ENCODE measurements at places on chromosomes 2 and 18.

- no peak for DNase-seq
These were observed 56.4 kb upstream of the HAAO start for GRCh38 chr2:42848726-42849290.

- no peak for DNase-seq
These were observed 6.0 kb downstream of the HOXD3 start for GRCh38 chr2:176162911-176163671.

- no peak for DNase-seq
These were observed 58.1 kb upstream of the DYNAP start for GRCh38 chr18:54532962-54533361.

DNA sequence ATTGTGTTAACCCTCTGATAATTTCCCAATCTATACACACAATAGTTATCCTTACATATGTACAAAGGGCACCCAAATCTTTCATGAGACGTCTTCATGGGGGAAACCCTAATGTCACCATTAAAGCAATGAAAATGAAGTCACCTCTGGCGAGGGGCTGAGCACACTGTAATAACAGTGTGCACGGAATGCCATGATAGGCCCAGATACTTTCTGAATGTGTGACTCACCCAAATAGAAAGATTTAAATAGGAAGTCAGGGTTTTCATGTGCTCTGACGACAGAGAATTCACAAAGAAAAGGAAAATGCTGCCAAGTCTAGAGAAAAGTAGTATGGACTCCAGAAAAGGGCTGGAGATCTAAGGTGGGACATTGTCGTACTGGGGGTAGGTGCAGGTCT, 128.3 kb downstream of the SATB2 start:
- no peak for DNase-seq

DNA sequence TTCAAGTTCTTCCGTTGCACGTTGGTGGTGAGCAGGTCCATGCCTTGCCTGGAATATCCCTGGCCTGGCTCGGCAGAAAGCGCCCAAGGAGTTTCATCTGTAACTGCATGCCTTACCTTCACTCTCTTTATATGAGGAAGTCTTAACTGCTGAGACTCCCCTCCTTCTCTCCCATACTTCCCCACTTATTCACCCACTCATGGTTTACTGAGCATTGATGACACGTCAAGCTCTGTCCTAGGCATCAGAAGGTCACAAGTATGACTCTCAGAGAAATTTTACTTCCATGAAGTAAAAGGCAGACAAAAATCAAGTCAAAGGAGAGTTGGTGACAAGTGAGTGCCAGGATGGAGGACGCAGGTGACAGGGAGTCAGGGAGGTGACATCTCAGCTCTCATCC, 68.2 kb downstream of the TBC1D8 start:
- DNase-seq, result no peak

GRCh38 chr2:188527141-188527540, 235.5 kb downstream of the GULP1 start:
- DNase-seq, result no peak

GRCh38 chr2:196372811-196373664, 201.7 kb upstream of the STK17B start:
- no peak for DNase-seq

DNA sequence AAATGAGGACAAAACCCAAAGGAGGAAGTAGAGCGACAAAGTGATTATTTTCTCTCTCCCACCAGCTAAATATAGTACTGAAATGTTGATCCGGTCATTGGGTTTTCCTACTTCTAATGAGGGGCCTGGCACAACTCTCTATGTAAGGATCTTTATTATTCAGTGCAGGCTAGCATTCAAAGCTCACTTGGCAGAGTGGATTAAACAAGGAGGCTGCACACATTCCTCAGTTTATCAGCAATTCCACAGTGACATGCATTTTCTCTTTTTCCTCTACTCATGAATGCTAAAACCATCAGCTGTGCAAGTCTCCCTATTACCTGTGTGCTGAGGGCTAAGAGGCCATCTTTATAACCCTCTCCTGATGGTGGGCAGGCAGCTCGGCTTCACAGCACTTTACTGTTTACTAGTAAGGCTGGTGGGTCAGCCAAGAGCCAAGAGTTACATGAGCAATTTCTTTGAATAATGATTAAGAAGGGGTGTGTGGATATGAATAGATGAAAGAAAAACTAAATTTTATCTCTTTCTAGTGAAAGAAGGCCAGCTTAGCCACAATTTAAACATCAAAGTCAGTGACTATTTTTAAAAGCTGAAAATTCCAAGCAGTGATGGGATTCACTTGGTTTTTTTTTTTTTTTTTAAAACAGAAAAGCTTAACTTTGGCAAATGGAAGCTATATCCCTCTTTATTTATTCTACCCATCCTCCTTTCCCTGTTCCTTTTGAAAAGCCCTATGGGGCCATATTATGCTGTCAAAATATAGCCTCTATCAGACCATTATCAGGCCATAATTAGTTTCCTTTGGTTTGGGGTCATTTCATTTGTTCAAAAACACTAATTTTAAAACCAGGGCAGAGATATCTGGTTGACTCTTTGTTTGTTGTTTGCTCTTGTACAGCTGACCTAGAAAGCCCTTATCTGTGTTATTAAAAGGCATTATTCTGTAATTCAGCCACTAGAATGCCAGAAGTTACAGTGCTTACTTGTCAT, 111.0 kb downstream of the RBM43 start:
- no peak for DNase-seq

- no peak for DNase-seq
These were observed 12.1 kb upstream of the RFX8 start for GRCh38 chr2:101486994-101487393.

- no peak for DNase-seq
These were observed 189.5 kb downstream of the CMPK2 start for GRCh38 chr2:6676241-6676640.

DNA sequence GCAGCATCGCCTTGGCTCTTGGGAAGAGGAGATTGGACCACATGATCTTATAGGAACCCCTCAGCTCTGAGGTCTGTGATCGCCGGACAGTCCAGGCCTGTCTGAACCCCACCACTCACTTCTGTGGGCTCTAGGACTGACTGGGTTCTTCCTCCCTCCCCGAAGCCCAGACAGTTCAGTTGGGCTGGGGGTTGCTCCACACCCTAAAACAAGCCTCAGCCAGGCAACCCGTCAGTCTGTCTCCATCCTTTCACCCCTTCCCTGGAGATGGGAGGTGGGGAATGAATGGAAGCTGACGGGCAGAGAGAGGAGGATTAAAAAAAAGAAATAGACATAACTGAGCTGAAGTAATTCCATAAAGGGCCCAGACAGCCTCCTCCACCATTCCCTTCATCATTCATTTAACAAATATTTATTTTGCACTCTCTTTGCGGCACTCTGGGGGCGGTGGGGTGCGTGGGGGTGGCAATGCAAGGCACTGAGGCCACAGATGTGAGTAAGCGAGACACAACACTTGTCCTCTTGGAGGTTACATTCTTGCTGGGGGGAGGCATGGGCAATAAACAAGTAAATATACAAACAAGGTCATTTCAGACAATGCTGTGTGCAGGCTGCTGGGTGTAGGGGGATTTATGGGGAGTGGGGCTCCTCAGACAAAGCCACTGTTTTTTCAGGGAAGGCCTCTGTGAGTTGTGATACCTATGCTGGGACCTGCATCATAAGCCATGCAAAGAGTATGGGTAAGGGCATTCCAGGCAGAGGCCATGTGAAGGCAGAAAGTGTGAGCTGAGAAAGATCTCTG, 12.9 kb downstream of the WNT10A start:
- no peak for DNase-seq

DNA sequence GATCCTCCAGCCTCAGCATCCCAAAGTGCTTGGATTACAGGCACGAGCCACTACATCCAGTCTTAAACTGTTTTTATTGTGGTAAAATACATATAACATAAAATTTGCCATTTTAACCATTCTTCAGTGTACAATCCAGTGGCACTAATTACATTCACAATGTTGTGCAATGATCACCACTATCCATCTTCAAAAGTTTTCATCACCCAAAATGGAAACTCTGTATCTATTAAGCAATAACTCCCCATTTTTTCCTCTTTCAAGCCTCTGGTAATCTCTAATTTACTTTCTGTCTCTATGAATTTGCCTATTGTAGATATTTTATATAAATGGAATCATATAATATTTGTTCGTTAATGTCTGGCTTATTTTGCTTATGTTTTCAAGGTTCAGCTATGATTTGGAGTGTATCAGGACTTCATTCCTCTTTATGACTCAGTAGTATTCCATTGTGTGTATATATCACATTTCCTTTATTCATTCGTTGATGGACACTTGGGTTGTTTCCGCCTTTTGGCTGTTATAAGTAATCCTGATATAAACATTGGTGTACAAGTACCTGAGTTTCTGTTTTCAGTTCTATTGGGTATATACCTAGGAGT, 71.8 kb downstream of the GFPT1 start:
- no peak for DNase-seq

- no peak for DNase-seq
These were observed 304.3 kb downstream of the HRH4 start for GRCh38 chr18:24764766-24765165.

GRCh38 chr18:48533340-48534070, 5.3 kb upstream of the CTIF start:
- DNase-seq, result no peak

DNA sequence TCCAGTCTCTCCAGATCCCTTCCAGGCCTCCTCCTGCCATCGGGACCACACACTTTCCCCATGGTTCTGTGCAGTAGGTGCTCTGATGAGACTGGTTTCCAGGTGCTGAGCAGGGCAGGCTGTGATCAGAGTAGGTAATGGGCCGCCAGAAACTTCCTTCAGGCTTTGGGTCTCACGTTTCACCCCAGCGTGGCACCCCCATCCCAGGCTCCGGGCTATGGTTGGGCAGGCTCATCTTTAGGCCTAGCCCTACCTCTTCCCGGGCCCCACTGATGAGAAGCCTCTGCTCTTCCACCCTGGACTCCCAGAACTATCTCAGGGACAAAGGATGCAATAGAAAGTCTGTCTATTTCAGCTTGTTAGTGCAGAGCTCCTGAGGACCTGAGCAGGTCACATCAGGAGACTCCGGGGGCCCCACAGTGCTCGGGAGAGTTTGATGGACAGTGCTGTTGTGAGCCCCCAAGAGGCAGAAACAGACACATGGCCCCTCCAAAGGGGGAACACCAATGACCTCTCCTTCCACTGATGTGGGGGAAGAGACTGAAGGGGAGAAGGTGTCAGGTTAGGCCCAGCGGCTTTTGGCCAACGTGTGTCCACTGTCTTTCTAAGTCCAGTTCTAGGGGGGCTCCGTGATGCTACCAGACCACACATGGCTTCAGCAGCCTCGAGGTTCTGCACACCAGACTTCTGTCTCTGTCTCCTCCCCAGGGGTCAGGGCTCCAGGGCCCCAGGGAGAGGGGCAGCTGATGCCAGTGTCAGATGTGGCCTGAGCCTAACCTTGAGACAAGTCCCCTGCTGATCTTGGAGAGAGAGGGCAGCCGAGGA, 5.8 kb upstream of the PROM2 start:
- DNase-seq, result no peak

GRCh38 chr2:85900366-85900765, 11.6 kb upstream of the ST3GAL5 start:
- DNase-seq, result no peak

DNA sequence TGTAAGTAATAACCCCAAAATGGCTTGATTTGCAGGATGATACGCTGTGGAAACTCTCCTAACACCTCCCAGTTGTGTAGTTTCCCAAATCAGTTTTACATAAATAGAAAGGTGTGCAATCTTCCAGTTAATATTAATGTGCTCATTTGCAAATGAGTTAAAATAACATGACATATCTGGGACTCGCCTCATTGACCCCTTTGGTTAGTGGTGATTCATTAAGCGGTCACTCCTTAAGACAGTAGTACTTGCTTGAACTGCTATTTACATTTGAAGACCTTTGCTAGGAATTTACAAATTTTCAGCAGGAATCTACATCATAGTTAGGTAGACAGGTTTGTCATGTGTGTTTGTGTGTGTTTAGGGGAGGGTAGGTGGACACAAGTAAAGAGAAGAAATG, 1367.7 kb upstream of the CELF4 start:
- no peak for DNase-seq

GRCh38 chr2:170245312-170245711, 67.4 kb downstream of the MYO3B start:
- DNase-seq, result no peak

GRCh38 chr2:217396165-217396564, 536.3 kb upstream of the TNP1 start:
- DNase-seq, result no peak

GRCh38 chr2:209685963-209686362, 85.7 kb upstream of the UNC80 start:
- DNase-seq, result no peak

GRCh38 chr2:117794668-117795067, 19.8 kb upstream of the DDX18 start:
- DNase-seq, result no peak

DNA sequence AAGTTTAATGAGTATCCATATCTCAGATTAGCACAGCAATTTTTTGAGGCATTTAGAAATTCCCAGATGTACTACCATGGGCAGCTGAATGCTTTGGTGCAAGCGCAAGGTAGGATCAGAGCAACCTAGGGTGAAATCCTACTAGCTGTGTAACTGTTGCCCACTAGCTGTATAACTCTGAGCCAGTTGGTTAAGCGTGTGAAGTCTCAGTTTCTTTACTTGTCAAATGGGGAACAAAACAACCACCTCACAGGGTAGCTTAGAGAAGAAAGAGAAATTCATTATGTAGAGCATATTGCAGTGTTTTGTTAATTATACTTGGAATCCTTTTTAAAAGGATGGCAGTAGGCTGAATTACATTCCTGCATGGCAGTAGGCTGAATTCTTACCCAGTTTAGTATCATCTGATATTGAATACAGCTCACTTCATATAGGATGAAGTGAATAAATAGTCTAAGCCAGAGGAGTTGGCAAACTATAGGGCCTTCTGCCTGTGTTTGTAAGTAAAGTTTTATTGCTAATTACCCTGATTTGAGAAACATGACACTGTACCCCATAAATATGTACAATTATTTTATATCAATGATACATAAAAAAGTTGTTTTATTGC, 180.7 kb downstream of the PLCL1 start:
- DNase-seq, result no peak

DNA sequence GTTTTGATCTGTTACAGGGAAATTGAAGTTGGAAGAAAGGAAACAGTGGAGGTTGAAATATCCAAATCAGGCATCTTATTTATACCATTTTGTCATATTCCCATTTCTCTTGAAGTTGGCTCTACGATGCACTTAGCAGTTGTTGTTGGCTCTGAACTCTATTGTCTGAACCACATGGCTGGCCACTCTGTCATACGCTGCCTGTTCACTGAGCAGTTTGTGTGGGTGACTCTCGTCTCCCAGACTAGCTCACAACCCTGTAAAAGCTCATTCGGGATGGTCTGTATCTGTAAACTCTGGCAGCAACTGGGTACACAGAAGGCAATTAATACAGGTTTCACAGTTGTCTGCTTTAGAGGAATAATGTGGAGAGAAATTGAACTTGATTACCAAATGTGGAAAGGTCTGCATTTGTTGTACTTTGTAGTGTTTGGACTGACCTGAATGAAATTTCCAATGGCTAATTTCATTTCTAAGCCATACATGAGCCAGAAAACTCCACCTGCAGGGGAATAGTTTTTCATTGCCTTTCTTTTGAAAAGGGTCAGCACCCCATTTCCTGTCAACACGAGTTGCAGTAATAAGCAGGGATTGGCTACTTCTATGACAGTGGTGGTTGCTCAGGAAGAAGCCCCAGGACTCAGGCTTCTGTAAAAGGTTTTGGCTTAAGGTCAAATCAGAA, 378.2 kb downstream of the OSR1 start:
- DNase-seq, result no peak

Measured in C1 segment of cervical spinal cord (tissue), 14 donors.